ENCODE measurements at places on chromosomes 3 and 15.
A peak's percentile ranks its signal among the peaks of the same experiment; 100 is the strongest.

DNA sequence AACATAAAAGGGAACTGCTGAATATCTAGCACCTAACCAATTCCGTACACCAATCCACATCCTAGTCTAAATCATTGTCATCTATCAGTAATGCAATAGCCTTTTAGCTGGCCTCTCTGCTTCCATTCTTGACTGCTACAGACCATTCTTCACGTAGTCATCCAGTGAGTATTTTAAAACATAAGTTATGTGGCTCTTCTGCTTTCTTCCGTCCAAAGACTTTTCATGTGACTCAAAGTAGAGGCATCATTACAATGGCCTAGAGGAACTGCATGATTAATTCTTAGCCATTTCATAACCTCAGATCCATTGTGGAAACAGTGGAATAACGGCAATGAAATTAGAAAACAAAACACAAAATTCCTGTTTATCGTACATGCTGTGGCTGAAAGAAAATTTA is 88.9 kb upstream of the CBLB start:
- no peak for DNase-seq

DNA sequence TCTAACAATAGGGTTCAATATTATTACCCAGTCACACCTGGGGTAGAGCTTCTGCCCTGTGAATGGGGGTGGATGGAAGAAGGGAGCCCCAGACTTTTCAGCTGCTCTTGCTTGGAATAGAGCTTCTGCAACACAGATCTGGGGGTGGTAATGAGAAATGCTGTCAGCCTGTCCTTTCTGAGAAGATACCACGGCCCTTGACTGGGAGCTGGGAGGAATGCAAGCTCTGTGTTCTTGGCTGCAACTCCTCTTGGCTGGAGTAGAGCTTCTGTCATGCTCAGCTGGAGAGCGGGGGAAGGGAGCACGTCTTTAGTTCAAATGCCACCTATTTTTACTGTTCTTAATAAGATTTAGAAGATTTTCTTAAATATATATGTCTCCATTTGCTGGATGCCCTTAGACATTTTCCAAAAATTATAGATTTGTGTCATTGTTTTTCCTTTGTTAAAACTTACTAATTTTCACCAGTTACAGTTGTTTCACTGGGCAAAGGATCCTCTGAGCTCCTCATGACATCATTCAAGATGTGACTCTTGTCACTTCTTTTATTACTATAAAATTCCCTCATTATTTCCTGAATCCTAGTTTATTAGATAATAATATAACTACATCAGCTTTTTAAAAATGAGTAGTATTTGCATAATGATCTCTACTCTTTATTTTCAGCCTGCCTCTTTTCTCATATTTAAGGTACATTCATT is 180.0 kb upstream of the TGFBR2 start:
- DNase-seq = no peak

- peak; percentile 62 for DNase-seq
Measured at GRCh38 chr3:51686512-51687215, 15.6 kb downstream of the TEX264 start.

DNA sequence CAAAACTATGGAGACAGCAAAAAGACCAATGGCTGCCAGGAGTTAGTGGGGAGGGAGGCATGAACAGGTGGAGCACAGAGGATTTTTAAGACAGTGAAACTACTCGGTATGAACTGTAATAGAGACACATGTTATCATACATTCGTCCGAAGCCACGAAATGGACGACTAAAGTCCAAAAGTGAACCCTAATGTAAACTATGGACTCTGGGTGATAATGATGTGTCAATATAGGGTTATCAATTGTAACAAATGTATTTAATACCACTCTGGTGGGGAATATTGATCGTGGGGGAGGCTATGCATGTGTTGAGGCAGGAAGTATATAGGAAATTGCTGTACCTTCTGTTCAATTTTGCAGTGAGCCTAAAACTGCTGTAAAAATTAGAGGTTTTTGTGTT is 107.0 kb downstream of the CPN2 start:
- DNase-seq = no peak

DNA sequence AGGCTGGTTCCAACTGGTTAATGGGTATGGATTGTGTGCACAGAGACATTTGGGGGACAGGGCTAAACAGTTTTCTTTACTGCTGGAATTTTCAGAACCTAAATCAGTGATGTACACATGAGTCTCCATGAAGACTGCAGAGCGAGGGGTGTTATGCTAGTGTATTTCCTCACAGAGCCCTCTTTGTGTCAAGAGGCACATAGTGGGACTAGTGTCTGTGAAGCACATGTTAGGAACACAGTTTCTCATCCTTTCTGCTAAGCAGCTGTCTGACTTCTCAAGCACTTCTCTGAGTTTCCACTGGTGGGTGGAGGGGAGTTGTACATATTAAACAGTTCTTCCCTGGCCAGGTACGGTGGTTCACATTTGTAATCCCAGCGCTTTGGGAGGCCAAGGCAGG is 9.4 kb upstream of the STARD5 start:
- DNase-seq = no peak

DNA sequence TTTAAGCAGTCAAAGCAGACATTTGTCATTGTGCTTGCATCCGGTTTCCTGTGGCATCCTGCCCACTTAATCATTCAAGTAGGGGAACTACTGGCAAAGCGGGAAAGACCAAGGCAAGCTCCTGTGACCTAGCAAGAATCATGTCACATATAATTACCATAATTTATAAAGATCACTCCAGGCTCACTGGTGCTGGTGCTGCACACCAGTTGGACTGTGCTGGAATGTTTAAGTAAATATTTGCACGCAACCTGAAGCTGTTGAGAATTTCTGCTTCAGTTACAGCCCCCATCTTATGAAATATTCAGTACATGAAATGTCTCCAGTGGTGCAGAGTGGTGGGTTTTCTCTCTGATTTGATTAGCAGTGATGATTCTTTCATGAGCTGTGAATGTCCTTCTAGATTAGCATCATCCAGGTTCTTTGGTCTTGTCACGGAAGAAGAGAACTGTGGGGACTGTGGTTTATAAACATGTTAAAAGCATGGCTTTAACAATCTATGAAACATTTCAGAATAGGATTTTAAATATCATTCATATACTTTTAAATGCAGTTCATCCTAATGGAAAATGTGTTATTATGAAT is 621.3 kb upstream of the EPHA6 start:
- no peak for DNase-seq

- no peak for DNase-seq
Measured at GRCh38 chr3:115341208-115341607, 194.1 kb upstream of the ZBTB20 start.

DNA sequence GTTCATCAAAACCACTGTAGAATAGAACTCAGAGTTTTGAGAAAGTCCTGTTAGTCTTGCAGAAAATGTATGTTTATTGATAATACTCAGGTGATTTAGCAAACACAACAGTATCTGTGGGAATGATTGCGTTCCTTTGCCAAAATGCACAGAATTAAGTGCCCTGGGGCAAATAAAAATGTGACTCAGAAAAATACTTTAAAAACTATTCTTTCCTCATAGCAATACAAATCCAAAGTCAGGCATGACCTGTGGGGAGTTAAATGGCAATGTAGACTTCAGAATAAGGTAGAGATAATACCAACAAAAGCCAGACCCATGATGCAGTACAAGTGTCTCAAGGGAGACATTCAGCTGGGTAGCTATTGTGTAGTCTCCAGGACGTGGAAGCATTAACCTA is 72.3 kb upstream of the SNTN start:
- DNase-seq = no peak
